ENCODE measurements at places on chromosomes 5 and 9. TPM values are rescaled to one million over a fixed set of nuclear protein-coding genes. Genes with fewer than 3 reads are reported as not detected.

Gene NEUROG1
- total RNA-seq, result not detected

Gene IL4
- total RNA-seq, result not detected

Gene EGFL7
- total RNA-seq, result 5.6 TPM

Gene PARP8
- total RNA-seq, result 8.2 TPM

Gene PCDHGB6
- 3.8 TPM for total RNA-seq

Gene LHFPL2
- 42.8 TPM for total RNA-seq

Gene GEMIN5
- 28.1 TPM for total RNA-seq

Gene SAXO1
- total RNA-seq, result 0.18 TPM

Gene RAD23B
- total RNA-seq, result 171 TPM

Gene CDH9
- 0.16 TPM for total RNA-seq

Gene FNBP1
- total RNA-seq, result 57.9 TPM

Gene FRMD3
- total RNA-seq, result 2.0 TPM

Gene ANKRD55
- not detected for total RNA-seq

Gene KCNMB1
- not detected for total RNA-seq

Gene PCDHGC3
- total RNA-seq, result 53.7 TPM

Gene C9
- total RNA-seq, result not detected

Gene CACNA1B
- 0.16 TPM for total RNA-seq

Gene GABRA6
- total RNA-seq, result not detected

Gene BRD3OS
- 11.5 TPM for total RNA-seq

Gene HAPLN1
- total RNA-seq, result 1.3 TPM

Gene UNC13B
- total RNA-seq, result 10.1 TPM

Gene PHF2
- 14.2 TPM for total RNA-seq

Gene SPATA31C2
- not detected for total RNA-seq

Gene DBH
- not detected for total RNA-seq

Gene ACO1
- 125 TPM for total RNA-seq

Gene CCL28
- total RNA-seq, result 5.1 TPM

Gene ARL14EPL
- 0.18 TPM for total RNA-seq

Gene PLCXD3
- 13.0 TPM for total RNA-seq

Gene WNT8A
- total RNA-seq, result not detected

Gene MAMDC2
- 2.8 TPM for total RNA-seq

Gene ANKRD18A
- total RNA-seq, result 0.09 TPM

Gene ORM2
- not detected for total RNA-seq

Gene PCDHGB3
- total RNA-seq, result 9.6 TPM

Gene ALDH1A1
- 8.8 TPM for total RNA-seq

Gene CFAP157
- 0.09 TPM for total RNA-seq

Gene CCDC183
- not detected for total RNA-seq

Gene LCN9
- total RNA-seq, result not detected

Gene NR4A3
- total RNA-seq, result 1.1 TPM

Gene WNK2
- total RNA-seq, result not detected

Gene AMBP
- 0.27 TPM for total RNA-seq

Gene NRG2
- not detected for total RNA-seq

Gene RNF183
- not detected for total RNA-seq

Gene PSD2
- 0.08 TPM for total RNA-seq

Gene TMEM215
- total RNA-seq, result not detected

Gene SLC34A3
- total RNA-seq, result not detected

Gene SPATA31D4
- total RNA-seq, result not detected

Gene CDC20B
- total RNA-seq, result not detected

Gene SLC2A6
- 7.3 TPM for total RNA-seq

Gene SNAPC4
- 17.7 TPM for total RNA-seq

Gene DNAJC25
- 12.7 TPM for total RNA-seq

Gene PCDHB7
- 0.63 TPM for total RNA-seq

Gene C5orf58
- not detected for total RNA-seq

Gene CAVIN4
- total RNA-seq, result 1.4 TPM

Gene TRPM3
- 8.8 TPM for total RNA-seq

Gene PCDHA1
- total RNA-seq, result 0.09 TPM

Gene SPINK7
- total RNA-seq, result not detected

Gene ADGRD2
- total RNA-seq, result not detected

Gene CCNJL
- 0.82 TPM for total RNA-seq
